ENCODE measurements at places on chromosomes 11 and 22.
A peak's percentile ranks its signal among the peaks of the same experiment; 100 is the strongest.

DNA sequence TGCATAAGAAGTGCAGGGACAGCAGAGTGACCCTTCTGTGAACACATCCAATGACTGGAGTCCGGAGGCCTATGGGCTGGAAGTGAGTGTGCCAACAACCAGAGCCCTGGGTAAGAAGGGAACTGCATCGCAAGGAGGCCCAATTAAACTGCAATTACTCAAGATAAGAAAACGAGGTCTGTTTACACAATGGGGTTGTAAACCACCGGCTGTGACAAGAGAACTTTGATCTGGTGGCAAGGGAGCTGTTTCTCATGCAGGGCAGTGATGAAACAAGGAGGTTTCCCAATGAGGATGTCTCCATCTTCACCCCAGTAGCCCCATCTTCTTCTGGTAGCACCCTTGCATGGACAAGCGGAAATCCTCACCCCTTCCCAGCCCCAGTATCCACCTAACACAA, 21.5 kb downstream of the ETS1 start:
- DNase-seq: peak; percentile 87

DNA sequence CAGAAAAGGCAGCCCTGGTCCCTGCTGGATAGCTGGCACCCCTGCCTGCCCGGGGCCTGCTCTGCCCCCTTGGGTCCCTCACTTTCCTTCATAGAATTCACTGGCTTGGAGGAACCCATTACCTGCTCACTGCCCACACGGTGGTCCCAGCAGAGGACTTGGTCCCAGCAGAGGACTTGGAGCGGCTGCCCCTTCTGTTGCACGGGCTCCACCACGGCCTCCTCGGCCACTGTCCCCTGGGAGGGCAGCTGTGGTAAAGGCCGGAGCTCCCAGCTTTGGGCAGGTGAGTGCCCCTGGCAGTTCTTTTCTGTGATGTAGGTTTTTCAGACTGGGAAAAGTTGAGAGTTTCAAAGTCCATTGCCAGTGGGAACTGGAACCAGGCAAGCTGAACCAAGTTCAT, 25.9 kb downstream of the BRSK2 start:
- DNase-seq: no peak

- no peak for DNase-seq
Observed at GRCh38 chr11:132424433-132424832, 1054.0 kb downstream of the NTM start.

DNA sequence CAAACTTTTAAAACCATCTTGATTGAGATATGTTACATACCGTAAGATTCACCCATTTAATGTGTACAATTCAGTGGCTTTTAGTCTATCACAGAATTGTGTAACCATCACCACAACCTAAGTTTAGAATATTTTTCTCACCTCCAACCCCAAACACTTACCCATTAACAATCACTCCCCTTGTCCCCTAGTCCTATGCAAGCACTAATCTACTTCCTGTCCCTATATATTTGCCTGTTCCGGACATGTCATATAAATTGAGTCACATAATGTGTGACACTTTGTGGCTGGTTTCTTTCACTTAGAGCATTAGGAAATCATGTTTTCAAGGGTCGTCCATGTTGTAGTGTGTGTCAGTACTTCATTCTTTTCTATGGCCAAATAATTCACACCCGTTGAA, 38.8 kb downstream of the RASSF10 start:
- no peak for DNase-seq
